ENCODE measurements at places on chromosomes 1 and 21.

DNA sequence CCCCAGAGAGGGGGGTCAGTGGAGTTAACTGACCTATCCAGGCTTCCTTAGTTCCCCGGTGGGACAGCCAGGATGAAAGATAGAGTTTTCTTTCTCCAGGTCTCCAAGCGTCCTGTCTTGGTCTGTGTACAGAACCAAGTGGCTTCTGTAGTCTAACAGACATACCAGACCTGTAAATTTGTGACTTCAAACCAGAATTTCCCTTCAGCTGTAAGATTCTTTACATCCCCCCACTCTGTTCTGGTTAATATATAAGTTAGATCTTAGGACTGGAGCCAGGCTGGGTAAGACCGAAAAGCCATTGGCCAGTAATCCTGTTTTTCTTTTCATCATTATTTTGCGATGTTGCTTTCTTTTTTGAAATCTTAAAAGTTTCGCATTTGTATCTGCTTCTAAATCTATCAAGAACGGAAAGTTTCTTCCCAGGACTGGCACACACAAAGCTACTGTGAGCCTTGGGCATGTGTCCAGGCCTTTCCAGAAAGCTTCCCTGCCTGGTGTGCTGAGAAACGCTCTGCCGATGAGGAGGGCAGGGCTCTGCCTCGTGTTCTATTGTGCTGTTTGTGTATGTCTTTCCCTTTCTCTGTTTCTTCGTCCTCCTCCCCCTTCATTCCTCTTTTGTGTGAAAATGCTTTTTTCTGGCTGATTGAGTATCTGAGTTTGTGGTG is 72.3 kb downstream of the RGL1 start:
- H3K27ac ChIP-seq, result no peak overlapping the region
- peaks cover 28% of the 10 kb centered on the region for H3K4me1 ChIP-seq
- H3K4me3 ChIP-seq, result no peak overlapping the region
- no peak for DNase-seq
- no peaks in the 10 kb centered on the region for H3K36me3 ChIP-seq
- H3K27me3 ChIP-seq, result no peaks in the 10 kb centered on the region

GRCh38 chr1:193562121-193562520 is 375.7 kb upstream of the B3GALT2 start:
- H3K36me3 ChIP-seq, result no peaks in the 10 kb centered on the region
- H3K27me3 ChIP-seq, result no peaks in the 10 kb centered on the region
- peak; percentile 8 for DNase-seq
- H3K4me1 ChIP-seq, result no peaks in the 10 kb centered on the region
- no peak overlapping the region for H3K27ac ChIP-seq

GRCh38 chr1:227285745-227286144 is 32.5 kb downstream of the CDC42BPA start:
- H3K27me3 ChIP-seq, result no peaks in the 10 kb centered on the region
- DNase-seq, result no peak
- H3K4me1 ChIP-seq, result no peaks in the 10 kb centered on the region
- no peak overlapping the region for H3K27ac ChIP-seq

GRCh38 chr1:107145637-107146036 is 4.8 kb downstream of the NTNG1 start:
- no peak overlapping the region for H3K4me3 ChIP-seq
- H3K36me3 ChIP-seq, result no peaks in the 10 kb centered on the region
- H3K27me3 ChIP-seq, result no peaks in the 10 kb centered on the region
- H3K27ac ChIP-seq, result no peak overlapping the region
- no peak for DNase-seq

- H3K4me3 ChIP-seq, result no peak overlapping the region
- no peaks in the 10 kb centered on the region for H3K4me1 ChIP-seq
- H3K27me3 ChIP-seq, result no peaks in the 10 kb centered on the region
- no peak overlapping the region for H3K27ac ChIP-seq
These were observed 10.6 kb downstream of the TRIT1 start for GRCh38 chr1:39872698-39873097.

- no peaks in the 10 kb centered on the region for H3K36me3 ChIP-seq
- peaks cover 10% of the 10 kb centered on the region for H3K4me1 ChIP-seq
- H3K27me3 ChIP-seq, result no peaks in the 10 kb centered on the region
- no peak for DNase-seq
- no peak overlapping the region for H3K4me3 ChIP-seq
These were observed 70.4 kb upstream of the UBE2U start for GRCh38 chr1:64133036-64133435.

GRCh38 chr1:24504560-24504959 is 1.9 kb downstream of the RCAN3 start:
- H3K4me3 ChIP-seq, result no peak overlapping the region
- no peak for DNase-seq
- H3K36me3 ChIP-seq, result no peaks in the 10 kb centered on the region
- peaks cover 8% of the 10 kb centered on the region for H3K4me1 ChIP-seq
- H3K27me3 ChIP-seq, result peaks cover 69% of the 10 kb centered on the region
- H3K27ac ChIP-seq, result no peak overlapping the region

- H3K4me1 ChIP-seq, result peaks cover 18% of the 10 kb centered on the region
- no peaks in the 10 kb centered on the region for H3K27me3 ChIP-seq
- no peaks in the 10 kb centered on the region for H3K36me3 ChIP-seq
- DNase-seq, result no peak
These were observed 153.1 kb upstream of the FGGY start for GRCh38 chr1:59143811-59144210.

- H3K4me1 ChIP-seq, result peaks cover 10% of the 10 kb centered on the region
- H3K27ac ChIP-seq, result no peak overlapping the region
- no peak overlapping the region for H3K4me3 ChIP-seq
- H3K27me3 ChIP-seq, result peaks cover 94% of the 10 kb centered on the region
- DNase-seq, result no peak
- H3K36me3 ChIP-seq, result no peaks in the 10 kb centered on the region
These were observed 3.7 kb downstream of the FOXD2 start for GRCh38 chr1:47441450-47442106.

DNA sequence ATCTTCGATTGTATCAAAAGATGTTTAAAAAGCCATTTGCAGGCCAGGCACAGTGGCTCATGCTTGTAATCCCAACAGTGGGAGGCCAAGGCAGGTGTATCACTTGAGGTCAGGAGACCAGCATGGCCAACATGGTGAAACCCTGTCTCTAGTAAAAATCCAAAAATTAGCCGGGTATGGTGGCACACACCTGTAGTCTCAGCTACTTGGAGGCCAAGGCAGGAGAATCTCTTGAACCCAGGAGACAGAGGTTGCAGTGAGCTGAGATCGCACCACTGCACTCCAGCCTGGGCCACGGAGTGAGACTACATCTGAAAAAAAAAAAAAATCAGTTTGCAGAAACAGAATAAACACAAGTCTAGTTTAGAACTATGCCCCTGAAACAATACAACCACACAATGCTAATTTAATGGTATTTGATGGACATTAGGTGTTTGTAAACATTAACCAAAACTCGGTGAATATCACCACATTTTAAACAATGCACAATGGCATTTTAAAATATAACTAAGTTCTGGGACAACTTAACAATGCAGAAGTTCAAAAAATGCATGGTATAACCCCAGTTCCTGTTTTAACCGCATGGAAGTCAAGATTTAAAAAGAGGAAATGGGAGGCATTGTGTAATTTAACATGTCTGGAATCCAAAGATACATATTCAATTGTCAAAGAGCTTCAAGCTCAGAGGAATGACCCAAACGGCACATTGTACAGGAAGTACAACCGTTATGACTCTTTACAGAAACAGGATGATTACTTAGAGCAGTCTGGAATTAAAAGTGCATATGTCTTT is 7.1 kb upstream of the PTTG1IP start:
- H3K4me1 ChIP-seq, result no peaks in the 10 kb centered on the region
- H3K4me3 ChIP-seq, result no peak overlapping the region

DNA sequence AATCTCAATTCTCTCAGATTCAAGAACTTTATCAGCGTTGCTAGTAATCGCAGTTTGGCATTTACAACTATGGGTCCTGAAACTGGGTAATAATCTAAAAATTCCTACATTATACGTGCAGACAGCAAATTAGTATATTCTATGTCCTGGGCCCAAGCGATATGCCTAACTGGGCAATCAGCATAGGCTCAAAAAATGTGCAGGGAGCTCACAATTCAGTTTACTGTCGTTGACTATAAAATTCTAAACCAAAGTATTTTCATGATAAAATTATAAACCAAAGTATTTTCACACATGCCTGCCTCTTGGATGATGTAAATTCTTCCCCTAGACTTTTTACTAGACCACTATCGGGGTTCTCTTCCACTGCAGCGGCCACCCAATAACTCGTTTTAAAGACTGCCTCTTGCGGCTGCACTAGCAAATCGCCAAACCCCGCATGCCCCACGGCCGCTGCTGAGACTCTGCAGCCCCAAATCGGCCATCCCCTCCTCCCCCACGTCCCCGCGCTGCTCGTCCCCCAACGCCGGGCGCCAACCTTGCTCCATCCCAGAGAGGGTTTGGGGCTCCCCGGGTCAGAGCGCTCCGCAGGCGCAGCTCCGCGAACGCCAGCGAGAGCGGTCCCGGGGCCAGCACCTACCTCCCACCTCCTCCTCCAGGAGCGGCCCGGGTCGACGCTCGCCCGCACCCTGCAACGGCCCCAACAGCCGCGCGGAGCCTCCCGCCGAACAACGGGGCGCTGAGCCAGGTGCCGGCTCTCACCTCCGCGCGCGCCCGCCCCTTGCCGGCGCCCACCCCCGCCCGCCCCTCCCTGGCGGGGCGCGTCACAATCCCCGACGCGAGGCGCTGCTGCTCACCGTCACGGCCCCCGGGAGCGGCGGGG is 506 bp downstream of the SSX2IP start:
- H3K27me3 ChIP-seq, result no peaks in the 10 kb centered on the region
- H3K4me3 ChIP-seq, result peak overlapping the region; percentile 73
- H3K36me3 ChIP-seq, result no peaks in the 10 kb centered on the region
- no peak for DNase-seq
- H3K4me1 ChIP-seq, result no peaks in the 10 kb centered on the region

DNA sequence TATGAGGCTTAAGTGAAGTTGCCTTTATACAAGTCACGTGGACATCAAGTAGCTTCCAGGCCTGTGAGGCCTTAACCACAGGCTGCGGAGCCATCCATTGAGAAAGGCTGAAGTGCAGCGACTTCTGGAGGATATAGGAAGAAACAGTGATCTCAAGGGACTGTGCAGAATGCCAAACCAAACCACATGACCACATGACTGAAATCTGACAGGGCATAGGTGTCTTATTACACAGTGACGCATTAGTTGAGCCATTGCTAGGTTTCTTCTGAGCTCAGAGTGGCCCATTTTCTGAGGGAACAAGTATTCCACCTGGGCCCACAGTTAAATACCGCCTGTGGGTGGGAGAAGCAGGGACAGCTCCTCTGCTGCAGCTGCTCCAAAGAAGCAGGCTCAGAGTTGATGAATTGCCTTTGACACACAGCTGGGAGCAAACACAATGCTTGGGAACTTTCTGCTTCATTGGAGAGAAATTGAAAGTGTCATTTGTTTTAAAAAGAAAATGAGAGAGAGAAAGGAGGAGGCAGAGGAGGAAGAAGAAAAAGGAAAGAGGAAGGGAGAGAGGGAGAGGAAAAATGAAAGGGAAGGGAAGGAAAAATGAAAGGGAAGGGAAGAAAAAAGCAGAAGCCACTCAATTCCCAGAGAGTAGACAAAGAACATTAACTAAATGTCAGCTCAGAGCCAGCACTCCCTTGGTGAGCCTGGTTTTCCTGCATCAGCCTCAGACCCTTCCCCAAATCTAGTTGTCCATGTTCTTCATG is 94.4 kb downstream of the COLGALT2 start:
- no peaks in the 10 kb centered on the region for H3K27me3 ChIP-seq
- H3K36me3 ChIP-seq, result peaks cover 4% of the 10 kb centered on the region
- peak overlapping the region; percentile 91 for H3K27ac ChIP-seq
- H3K4me3 ChIP-seq, result no peak overlapping the region
- DNase-seq, result peak; percentile 58

GRCh38 chr1:35655196-35655595 is 13.9 kb upstream of the PSMB2 start:
- H3K4me1 ChIP-seq, result no peaks in the 10 kb centered on the region
- DNase-seq, result no peak
- H3K27ac ChIP-seq, result no peak overlapping the region
- H3K36me3 ChIP-seq, result no peaks in the 10 kb centered on the region

DNA sequence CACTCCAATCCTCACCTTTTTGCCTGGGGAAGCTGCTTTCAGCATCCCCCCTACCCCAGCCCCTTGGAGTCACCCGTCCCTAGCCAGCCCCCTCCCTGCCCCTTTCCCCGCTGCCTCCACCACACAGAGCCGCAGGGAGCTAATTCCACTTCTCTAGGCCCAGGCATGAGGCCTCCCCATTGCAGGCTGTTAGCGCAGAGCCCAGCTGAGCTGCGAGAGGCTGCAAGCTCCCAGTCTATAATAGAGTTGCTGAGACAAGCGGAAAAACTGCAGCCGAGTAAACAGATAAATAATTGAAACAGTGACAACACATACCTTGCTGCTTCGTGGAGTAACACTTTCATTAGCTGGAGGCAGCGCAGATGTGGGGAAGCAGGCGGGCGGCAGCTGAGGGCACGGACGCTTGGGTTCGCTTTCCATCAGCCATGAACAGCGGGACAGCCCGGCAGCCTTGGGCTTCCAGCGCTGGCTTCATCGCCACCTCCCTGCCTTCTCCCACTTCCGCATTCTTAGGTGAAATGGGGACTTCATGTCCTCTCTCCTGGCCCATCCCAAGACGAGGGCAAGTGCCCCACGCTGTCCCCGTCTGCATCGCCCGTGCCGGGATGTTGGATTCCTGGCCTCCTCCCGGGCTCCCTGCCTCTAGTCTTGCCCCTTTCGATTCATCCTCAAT is 183.3 kb downstream of the IGSF21 start:
- peaks cover 18% of the 10 kb centered on the region for H3K27me3 ChIP-seq
- no peaks in the 10 kb centered on the region for H3K4me1 ChIP-seq
- no peak for DNase-seq
- no peaks in the 10 kb centered on the region for H3K36me3 ChIP-seq
- H3K27ac ChIP-seq, result no peak overlapping the region

DNA sequence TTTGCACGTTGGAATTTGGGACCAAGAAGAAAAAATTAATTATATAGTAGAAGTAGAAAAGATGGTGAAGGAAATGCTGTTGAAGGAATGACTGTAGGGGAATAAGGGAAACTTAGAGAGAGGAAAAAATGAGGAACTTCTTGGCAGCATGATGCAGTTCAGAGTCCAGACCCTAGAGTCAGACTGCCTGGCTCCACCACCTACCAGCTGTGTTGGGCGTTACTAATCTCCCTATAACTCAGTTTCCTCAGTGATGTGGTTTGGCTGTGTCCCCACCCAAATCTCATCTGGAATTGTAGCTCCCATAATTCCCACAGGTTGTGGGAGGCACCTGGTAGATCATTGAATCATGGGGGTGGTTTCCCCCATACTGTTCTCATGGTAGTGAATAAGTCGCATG is 1.3 kb upstream of the SELP start:
- H3K27me3 ChIP-seq, result no peaks in the 10 kb centered on the region
- no peaks in the 10 kb centered on the region for H3K36me3 ChIP-seq
- no peaks in the 10 kb centered on the region for H3K4me1 ChIP-seq

- no peak for DNase-seq
- no peak overlapping the region for H3K4me3 ChIP-seq
- no peaks in the 10 kb centered on the region for H3K4me1 ChIP-seq
- H3K27me3 ChIP-seq, result peaks cover 10% of the 10 kb centered on the region
- H3K36me3 ChIP-seq, result no peaks in the 10 kb centered on the region
- no peak overlapping the region for H3K27ac ChIP-seq
These were observed 25.1 kb upstream of the ZNF648 start for GRCh38 chr1:182086620-182087019.

DNA sequence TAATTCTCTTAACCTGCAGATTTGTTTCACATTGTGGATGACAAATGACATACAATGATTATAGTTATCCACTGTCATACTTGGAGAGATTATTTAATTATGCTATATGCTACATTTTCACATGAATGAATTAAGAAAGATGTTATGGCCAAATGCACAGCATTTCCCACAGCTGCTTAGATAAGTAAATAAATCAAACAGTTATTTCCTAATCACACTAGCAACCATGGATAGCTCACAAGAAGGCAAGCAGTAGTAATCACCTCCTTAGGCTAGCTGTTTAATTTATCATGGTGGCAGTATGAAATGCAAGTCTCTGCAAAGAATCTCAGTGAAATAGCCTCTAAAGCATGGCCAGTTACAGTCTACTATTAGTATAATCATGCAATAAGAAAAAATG is 1581.5 kb downstream of the NCAM2 start:
- no peak for DNase-seq
- no peaks in the 10 kb centered on the region for H3K4me1 ChIP-seq
- H3K4me3 ChIP-seq, result no peak overlapping the region
